ENCODE measurements at places on chromosomes 7 and 10.

- no peak for DNase-seq
Measured at GRCh38 chr10:132696728-132697577, 89.0 kb downstream of the NKX6-2 start.

DNA sequence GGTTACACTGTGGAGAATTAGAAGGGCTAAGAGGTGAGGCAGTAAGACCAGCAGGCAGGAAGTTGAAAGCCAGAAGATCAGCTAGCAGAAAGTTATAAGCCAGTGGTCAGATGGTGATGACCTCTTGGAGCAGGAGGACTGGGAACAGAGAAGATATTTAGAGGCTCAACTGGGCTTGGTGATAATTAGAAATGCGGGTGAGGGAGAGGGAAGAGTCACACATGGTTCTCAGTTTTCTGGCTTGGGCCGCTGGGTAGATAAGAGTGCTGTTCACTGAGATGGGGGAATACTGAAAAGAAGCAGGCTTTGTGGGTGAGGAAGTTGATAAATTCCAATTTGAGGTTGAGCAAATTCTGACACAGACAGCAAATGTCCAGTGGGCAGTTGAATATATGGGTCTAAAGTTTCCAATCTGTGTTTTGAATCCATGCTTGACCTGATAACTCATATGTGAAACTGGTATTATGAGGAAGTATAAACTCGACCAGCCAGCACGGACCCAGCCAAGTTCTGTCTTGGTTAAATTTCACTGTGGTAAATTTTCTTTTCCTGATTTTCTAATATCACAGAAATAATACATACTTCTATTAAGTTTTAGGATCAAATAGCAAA lies 22.7 kb downstream of the LSMEM1 start:
- DNase-seq = no peak

GRCh38 chr7:155296788-155297516 lies 726 bp upstream of the INSIG1 start:
- peak; percentile 59 for DNase-seq

DNA sequence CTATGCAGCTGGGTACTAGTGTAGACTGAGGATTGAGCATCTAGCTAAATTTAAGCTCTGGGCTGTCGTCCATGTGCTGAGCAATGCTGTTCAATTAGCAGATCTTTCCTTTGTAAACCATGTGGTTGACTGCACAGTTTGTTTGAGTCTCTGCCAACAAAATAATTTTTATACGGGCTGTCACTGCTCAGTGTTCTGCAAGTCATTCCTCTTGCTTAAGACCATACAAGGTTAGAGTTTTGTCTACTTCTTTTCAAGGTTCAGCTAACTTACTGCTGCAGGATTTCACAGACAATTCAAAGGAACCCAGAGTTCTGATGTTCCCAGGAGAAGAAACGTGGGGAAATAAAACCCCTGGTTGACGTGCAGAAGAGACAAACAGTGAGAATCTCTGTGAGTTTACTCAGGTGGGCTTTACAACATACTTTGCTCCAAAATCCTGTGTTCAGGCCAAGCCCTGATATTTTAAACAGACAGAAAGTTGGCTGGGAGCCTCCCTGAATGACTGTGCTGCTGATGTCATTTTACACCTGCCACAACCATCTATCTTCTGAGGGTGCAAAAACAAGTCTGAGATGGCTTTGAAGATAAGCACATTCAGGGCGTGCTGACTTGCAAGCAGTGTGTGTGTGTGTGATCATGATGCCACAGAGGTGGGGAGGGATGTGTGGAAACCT lies 177.1 kb upstream of the SVIL start:
- peak; percentile 32 for DNase-seq

- DNase-seq = no peak
Measured at GRCh38 chr7:47621979-47622561, 40.2 kb upstream of the TNS3 start.

GRCh38 chr10:124119946-124120345 lies 26.5 kb upstream of the CHST15 start:
- no peak for DNase-seq

GRCh38 chr7:133871757-133872156 lies 255.4 kb upstream of the LRGUK start:
- DNase-seq = no peak

DNA sequence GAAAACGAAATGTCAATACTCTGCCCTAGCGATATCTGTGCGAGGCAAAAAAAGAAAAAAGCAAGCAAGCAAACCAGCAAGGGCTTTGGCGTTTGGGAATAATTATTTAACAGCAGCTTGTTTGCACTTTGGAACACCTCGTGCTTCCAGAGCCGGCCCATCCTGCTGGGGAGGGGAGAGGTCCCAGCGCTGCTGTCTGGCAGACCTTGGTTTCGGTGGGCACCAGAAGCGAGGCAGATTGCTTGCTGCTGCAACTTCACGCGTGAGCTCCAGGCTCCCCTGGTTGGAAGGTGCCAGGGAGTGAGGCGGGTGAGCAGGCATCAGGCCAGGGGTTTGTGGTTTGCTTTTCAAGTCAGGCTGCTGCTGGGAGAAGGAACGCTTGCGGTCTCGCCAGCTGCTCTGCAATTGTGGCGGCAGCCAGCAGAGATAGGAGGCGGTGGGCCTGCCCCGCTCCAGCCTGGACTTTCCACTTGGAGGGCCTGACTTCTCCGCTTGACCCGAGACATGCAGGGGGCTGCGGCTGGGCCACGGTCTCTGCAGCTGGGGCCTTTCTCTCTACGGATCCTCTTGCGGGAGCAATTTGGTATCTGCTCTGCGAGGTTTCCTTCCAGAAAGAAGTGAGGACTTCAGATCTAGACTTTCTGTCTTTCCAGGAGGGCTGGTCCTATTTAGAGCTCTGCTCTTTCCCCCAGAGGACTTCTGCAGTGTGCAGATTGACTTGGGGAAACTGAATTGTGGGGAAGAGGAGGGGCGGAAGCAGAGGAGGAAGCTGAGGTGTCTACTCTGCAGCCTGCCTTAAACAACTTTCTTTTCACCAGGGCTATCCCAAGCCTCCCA lies 131.4 kb downstream of the PRPF18 start:
- DNase-seq = peak; percentile 70
